ENCODE measurements at places on chromosomes 11 and 22.

DNA sequence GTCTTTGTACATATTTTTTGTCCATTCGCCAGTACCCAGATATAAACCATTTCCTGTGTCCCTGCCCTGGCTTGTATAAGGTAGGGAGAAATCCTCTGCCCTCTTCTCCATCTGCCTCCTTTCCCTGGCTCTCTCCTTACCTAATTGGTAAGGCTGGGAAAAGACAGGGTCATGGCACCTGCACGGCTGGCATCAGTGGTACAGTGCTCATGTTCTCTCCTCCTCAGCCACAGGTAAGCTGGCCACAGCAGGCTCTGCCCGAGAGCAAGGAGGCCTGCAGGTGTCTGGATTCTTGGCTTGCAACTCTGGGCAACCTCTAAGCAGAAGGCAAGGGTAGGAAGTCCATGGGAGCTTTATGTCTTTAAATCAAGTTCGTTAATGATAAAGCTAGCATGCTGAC is 419.9 kb downstream of the BUD13 start:
- no peak for DNase-seq

GRCh38 chr22:17728786-17729185 is 45.5 kb downstream of the BID start:
- no peak for DNase-seq

DNA sequence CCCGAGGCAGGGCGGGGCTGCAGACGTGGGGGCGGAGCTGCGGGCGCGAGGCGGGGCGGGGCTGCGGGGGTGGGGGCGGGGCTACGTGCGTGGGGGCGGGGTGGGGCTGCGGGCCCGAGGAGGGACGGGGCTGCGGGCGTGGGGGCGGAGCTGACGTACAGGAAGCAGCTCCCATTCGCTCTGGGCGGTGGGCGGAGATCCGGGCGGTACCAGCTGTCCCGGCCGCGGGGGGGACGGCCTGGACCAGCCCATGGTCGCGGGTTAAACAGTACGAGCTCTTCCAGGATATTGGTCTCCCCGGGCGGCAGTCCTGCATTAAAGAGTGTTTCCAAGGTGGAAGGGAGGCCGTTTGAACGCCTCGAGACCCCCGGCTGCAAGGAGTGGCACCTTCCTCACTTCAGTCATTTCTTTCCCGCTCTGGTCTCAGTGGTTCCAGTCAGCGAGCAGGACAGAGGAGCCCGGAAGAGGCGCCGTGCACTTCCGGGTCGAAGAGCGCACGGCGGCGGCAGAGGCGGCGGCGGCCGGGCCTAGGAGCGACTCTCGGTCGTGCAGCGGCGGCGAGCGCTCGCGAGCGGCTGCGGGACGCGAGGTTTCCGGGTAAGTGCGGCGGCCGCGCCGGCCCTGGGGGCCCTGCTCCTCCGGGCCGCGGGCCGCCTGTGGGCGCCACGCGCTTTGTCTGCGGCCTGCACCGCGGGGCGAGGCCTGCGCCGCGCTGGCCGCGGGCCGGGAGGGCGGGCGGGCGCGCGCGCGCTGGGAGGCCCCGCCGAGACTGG is at the start of gene PHRF1:
PHRF1 (plus strand) TSS at position 475 of the 773 bp plus-strand sequence. CDS start 5,043 bp downstream, outside the sequence.
- peak; percentile 97 for DNase-seq

DNA sequence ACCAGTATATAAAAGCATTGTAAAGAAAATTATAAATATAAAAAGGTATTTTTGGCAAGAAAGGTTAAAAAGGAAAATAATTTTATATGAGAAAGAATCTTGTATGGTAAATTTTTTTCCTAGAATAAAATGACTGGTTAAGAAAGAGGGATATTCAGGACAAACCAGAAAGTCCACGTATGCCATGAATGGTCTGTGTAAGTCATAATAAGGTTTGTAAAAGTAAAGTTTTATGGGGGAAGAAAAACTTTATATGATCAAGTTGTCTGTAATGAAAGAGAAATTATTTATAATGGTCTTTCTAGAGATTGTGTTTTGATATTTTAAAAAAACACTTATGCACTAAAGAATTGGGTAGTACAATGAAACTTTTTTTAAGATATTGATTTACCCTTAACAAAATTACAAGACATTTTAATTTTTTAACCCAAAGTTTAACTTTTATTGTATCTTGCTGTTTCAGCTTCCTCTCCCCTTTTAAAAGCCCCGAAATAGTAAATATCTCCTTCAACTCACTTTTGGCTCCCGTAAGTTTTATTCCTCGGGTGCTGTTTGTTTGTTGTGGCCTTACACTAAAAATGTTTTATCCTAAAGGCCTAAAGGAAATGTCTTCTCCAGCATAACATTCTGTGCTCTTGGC is 47.7 kb downstream of the AMOTL1 start:
- no peak for DNase-seq

- no peak for DNase-seq
Observed at GRCh38 chr11:66211100-66211499, 57.3 kb upstream of the RAB1B start.

GRCh38 chr11:46491661-46492330 is 100.2 kb upstream of the CHRM4 start:
- no peak for DNase-seq

DNA sequence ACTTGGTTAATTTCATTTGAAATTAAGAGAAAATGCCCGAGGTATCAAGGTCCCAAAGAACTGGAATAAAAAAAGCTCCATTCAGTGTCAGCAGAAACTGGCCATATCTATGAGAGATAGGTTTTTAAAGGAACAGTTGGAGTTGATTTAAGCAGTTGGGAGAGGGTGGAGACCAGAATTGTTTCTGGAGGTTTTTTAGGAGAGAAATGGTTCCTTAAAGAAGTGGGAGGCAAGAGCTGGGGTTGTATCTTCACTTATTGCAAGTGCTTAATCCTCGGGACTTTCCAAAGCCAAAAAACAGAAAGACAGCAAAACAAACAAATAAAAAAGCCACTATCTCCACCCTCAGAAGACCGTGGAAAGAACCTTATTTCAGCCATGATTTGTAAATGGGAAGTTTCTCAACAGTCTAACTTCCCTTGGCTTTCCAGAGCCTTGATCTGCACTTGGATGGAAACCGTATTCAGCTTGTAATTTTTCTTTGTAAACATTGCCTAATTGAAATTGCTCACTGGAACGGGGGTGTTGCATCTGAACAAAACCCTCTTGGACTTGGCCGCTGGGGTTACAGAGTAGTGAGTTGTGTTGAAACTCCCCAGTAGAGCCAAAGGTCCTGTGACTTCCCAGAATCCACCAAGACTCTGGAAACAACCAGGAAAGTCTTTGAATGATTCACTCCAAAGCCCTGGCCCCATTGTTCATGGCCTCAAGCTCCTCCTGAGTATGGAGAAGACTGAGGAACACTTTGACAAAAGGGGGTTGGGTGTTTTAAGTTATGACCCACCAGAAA is 115.6 kb downstream of the SLC1A2 start:
- DNase-seq = no peak

All from NCI-H526 treated with DMSO at 0.1 percent for 48 hours (cell line).